Activated T-helper 9 cell treated with anti-CD3 and anti-CD28 coated beads, Interleukin-2, amount 50 U/mL, for 16 hours (primary cell): ENCODE measurements at places on chromosomes 1 and 21.

- no peak for DNase-seq
Observed at GRCh38 chr1:205456868-205457745, 1.3 kb upstream of the BLACAT1 start.

DNA sequence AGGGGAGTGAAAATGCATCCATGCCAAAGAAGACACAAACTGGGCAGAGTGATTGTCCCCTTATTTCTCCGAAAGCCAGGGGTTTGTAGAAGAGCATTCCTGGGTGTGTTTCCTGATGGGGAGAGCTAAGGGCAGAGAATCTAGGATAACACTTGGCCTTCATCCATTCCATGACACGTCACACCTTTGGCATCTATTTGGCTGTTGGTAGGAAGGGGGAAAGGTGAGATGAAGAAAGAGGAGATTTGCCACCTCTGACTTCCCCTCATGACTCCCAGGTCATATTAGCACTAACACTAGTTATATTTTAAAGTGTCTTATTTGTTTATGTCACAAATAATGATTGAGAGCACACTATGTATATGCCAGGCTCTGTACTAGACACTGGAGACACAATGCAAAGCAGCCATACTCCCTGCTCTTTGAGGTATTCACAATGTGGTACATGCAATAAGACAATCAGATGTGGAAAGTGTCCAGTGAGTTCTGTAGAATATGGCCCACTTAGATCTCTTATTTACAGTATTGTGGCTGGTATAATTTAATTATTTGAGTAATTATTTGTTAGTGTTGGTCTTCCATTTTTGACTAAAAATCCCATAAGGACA is 54.5 kb upstream of the GADD45A start:
- DNase-seq: no peak

GRCh38 chr1:15627343-15627988 is 10.2 kb downstream of the DDI2 start:
- no peak for DNase-seq

DNA sequence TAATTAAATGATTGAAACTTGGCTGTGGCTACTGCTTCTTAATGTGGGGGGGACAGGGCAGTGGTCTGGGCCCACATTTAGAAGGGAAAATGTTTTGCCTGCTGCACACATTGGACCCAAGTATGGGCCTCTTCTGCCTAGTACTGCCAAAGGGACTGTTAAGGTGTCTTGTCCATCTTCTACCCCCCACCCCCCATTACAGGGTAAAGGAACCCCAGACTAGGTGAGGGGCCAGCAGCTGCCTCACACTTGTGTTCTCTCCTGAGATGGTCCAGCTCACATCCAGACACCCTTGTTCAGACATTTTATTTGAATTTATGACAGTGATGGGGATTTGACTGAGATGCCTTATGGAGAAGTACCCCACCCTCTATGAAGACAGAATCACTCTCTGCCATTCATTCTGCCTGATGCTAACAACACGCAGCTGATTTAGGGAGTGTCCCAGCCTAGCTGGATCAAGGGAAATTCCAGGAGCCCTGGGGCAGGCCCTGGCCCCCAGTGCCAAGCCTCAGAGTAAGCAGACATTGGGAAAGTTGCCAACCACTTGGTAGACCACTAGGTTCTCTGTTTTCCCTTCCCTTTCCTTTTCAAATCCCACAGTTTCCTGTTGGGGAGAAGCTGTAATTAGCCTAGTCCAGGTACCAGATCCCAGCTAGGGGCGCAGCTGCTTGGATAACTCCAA is 42.1 kb downstream of the YARS1 start:
- no peak for DNase-seq

GRCh38 chr1:25773441-25774125 is 26.4 kb upstream of the SELENON start:
- DNase-seq: no peak

GRCh38 chr1:55064861-55065263 is 25.5 kb downstream of the PCSK9 start:
- DNase-seq: no peak

DNA sequence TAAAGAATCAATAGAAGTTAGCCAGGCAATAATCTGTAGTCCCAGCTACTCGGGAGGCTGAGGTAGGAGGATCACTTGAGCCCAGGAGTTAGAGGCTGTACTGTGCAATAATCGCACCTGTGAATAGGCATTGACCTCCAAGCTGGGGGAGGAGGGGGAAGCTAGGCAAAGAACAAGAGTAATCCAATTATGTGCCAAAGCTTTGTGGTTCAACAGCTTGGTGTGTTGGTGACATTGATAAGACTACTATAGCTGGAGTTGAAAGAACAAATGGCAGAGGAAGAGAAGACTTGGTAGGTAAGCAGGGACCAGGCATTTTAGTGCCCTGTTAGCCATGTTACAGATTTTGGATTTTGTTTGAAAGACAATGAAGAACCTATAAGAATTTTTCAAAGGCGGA is 2.1 kb upstream of the TMCO2 start:
- no peak for DNase-seq

GRCh38 chr1:63101336-63101735 is 221.0 kb upstream of the FOXD3 start:
- no peak for DNase-seq

GRCh38 chr1:164591858-164592257 is 32.9 kb downstream of the PBX1 start:
- DNase-seq: no peak

DNA sequence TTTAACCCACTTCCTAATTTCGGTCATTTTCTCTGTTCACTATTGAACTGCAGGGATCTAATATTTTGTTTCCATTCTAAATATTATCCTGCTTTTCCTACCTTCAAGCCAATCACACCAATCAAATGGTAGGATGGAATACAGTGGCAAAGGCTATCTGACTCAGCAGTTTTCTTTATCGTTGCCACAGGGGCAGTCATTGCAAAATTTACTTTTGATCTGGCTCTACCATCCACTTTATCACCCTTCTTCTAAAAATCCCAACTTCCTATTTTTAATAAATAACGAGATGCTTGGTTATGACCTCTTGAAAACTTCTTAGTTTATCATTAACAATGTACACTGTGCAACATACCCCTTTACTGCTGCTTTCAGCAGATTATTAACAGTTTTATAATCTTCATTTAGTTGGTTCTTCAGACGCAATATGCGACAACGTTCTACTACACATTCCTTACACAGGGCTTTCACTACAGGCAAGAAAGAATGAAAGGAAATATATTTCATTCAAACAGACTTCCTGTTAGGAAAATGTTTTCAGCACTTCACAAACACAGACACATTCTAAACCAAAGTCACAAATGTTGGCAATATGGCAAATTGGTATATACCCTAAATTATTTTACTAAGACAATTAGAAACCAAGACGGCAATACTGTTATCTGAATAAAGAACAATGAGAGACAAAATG is 52.3 kb upstream of the RAP1GAP start:
- no peak for DNase-seq

- no peak for DNase-seq
Observed at GRCh38 chr1:97610102-97610501, 310.7 kb downstream of the DPYD start.

GRCh38 chr1:71101839-71102376 is 21.1 kb upstream of the ZRANB2 start:
- no peak for DNase-seq

- no peak for DNase-seq
Observed at GRCh38 chr1:23216771-23217420, 406 bp downstream of the HTR1D start.

DNA sequence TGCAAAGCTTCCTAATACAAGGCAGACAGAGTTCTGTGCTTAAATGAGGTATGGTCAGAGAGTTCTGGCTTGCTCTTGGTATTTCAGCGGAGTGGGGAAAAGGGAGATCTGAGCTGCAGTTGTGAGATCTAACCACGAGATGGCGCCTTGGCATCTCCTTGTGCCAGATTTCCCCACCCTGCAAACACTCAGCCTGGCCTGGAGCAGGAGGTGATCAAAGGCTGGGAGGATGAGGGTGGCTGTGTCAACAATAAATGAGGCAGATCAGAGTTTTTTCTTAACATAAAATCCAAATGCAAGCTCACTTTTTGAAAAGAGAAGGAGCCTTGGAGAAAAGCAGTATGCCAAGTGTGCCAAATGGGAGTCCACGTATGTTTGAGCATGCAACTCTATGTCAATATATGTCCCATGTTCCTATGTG is 4.1 kb upstream of the TFAP2E start:
- DNase-seq: no peak

DNA sequence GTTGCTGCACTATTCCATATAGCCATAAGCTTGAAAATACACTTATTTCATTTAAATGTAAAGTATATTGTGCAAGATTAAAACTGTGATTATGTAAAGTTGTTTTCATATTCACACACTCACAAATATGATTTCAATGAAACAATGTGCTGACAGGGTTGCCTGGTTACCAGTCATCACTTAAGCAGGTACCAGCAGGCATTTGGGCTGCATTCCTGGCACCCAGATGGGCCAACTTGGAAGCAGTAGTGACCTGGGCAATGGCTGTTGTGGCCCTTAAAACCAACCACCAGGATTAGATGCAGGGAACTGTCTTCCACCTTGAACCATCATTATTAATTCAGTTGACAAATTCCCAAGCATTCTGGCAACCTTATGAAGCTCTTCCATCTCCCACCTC is 45.0 kb upstream of the RASAL2 start:
- no peak for DNase-seq

DNA sequence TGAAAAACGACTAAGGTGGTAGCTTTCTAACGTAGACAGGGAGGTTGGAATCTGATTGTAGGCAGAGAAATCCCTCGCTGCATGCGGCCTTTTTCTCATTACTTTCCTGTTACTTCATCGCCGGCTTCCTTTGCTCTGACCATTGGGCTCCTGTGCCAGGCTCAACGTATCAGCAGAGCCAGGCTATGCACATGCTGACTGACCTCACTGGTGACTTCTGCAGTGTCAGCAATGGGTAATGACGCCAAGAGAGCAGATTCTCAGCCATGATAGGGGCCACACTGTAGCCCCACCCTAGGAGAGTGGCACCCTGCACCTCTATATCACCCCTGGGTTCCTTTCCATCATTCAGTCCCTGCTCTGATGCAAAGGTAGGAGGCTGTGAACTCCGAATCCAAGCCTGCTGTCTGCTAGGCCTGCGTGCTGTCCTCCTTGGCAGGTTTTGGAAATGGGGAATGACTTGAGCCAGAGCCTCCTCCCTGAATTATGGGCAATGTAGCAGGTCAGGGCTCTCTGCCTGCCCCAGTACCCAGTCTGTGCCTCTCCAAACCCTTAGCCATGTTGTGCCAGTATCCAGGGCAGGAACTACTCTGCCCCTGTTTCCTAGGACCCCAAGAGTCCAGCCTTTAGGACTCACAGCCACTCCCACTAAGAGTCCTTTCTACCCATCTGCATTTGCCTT is 11.4 kb downstream of the PPFIA4 start:
- DNase-seq: no peak

DNA sequence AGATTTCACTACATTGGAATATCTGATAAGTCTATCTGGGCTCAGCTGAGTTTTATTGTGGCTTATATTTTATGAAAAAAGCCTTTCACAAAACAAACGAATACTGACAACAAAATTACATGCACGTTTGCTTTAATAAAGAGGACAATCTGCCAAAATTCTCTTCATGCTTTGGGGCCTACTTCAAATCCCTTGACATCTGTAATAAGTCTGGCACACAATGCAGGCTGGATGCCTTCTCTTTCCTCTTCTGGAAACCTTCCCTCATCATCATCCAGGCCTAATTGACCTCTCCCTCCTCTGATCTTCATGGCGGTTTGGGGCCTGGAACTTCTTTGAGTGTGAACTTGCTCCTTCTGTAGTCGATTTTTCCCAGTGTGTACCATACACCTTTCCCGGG is 70.3 kb downstream of the MAP10 start:
- no peak for DNase-seq

DNA sequence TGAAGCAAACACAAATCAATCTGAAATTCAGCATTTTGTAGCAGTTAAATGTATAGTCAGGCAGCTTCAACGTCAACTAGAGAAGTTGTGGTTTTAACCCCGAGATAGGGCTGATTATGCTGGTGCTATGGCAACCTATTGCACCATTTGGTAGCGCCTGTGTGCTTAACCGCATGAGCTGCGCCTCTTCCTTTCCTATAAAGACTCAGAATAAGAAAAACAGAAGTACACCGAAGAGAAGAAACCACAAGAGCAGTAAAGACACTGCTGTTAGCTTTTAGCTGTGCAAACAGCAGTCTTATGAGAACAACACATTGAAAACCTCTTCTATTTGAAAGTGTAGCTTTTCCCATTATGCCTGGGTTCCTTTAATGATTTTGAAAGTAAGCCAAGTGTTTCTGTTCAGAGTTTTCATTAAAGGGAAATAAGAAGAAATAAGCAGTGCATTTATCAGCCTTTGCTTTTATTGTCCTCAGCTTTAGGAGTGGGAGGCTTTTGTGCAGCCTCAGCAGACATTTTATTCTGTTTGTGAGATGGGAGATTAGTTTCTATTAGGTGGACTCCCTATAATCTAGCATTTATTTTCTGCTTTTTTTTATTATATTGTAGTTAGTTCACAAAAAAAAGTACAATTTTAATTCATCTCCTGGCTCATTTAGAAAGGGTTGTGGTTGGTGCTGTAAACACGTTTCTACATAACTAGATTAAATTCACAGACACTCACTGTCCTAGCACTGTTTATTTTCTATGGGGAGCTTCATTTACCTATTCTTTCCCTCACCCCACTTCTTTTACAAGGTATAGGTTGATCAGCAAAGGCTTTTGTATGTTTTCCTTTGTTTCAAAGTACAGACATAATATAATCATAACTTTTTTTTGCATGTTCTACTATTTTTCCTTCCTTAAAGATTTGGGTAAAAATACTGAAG is 43.3 kb downstream of the PTPRC start:
- peak; percentile 65 for DNase-seq

- DNase-seq: no peak
Observed at GRCh38 chr1:236417336-236417735, 23.2 kb downstream of the EDARADD start.

- no peak for DNase-seq
Observed at GRCh38 chr1:93087532-93087931, 8.4 kb downstream of the MTF2 start.

GRCh38 chr1:36306210-36306901 is at the start of gene SH3D21:
Gene SH3D21 (plus strand): TSS chr1:36306368. CDS start chr1:36306421, 53 bp downstream.
- DNase-seq: no peak

- no peak for DNase-seq
Observed at GRCh38 chr1:160077486-160077885, 3.9 kb upstream of the KCNJ9 start.

- DNase-seq: no peak
Observed at GRCh38 chr21:45108808-45109781, 34.7 kb downstream of the ADARB1 start.

GRCh38 chr1:157370698-157371097 is 181.6 kb downstream of the FCRL5 start:
- DNase-seq: no peak

DNA sequence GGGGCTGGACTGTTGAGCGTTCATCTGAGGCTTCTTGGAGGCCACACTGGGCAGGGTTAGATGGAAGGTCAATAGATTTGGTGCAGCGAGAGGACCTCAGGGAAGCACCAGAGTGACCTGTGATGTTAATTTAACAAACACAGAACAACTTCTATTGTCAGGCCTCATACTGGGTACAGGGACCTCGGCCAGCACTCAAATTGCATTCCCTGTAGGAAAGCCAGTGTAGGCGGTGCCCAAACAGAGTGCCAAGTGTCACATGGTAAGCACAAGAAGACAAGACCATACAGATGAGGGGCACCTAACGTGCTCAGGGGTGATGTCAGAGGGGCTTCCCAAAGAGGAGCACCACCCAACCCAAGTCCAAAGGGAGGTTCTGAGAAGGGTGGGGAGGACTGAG is 1.3 kb downstream of the TMEM269 start:
- no peak for DNase-seq
